HT-29 (cell line): ENCODE measurements at places on chromosomes 2 and 18.

DNA sequence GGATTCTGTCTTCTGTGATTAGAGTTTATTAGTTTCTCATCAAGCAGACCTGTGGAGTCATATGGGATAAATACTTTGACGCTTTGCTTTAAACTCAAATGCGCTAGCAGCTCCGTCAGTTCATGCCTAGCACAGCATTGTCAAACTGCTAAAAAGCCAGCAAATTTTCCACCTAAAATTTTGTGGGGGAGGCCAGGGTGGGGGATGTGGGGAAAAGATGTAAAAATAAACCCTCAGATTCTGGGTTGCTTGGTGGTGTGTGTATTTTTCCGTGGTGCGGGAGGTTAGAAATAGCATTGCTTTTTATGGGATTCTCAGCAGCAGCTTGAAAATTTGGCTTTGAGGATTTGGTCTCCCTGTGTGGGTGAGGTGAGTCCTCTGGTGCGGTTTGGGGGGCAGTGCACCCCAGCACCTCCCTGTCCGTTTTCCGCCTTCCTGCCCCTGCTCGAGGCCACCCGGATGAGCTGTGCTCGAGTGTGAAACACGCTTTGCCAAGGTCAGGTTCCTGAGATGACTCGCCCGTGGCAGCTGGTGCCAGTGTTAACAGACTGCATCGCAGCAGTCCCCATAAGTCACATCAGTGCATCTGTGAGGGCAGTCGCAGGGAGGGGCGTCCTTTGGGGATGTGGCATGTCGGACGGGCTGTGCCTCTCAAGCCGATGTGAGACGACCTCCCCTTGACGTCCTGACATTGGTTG is 65.9 kb downstream of the LDLRAD4 start:
- no peak for DNase-seq

DNA sequence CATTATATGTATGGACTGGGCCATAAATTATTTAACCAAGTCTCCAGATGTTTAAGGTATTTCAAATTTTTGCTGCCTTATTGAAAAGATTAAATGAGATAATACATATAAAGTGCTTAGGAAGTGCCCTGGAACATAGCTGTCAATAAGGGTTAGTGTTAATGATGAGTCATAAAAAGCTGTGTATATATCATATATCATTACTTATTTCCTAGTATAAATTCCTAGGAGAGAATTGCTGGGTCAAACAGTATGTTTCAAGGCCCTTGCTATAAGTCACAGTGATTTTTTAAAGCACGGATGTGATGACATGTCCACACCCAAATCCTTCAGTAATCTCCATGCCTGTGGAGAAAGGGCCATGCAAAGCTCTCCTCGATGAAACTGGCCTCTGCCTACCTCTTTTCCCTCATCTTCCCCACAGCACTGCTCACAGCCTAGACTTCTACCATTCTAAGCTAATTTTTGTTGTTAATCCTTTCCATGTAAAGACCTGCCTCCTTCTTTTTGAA is 8.5 kb downstream of the ZNF2 start:
- no peak for DNase-seq

- peak; percentile 95 for DNase-seq
Measured at GRCh38 chr2:70919672-70920366, 15.9 kb upstream of the ATP6V1B1 start.

DNA sequence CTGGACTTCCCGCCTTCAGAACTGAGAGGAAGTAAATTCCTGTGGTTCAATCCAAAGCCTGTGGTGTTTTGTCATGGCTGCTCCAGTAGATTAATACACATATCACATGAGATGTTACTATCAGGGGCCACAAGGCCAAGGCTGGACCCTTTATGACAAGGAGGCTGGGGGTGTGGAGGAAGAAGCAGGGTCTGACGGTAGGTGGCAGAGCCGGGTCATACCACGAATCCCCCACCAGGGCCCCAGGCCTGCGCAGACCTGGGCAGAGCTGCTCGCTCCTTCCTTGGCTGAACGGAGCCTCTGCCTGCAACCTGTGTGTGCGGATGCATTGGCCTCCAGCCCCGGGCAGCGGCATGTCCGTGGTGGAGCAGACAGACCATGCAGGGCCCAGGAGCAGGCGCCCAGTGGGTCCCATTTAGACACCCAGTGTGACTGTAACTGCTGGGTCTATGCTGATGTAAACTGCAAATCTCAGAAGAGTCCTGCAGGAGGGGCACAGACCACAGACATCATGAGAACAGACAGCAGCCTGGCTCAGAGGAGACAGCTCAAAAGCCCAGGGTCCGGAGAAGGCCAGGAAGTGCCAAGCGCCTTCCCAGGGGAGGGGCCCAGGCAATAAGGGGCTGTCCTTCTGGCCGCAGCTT is 155.2 kb downstream of the PXDN start:
- DNase-seq: no peak

DNA sequence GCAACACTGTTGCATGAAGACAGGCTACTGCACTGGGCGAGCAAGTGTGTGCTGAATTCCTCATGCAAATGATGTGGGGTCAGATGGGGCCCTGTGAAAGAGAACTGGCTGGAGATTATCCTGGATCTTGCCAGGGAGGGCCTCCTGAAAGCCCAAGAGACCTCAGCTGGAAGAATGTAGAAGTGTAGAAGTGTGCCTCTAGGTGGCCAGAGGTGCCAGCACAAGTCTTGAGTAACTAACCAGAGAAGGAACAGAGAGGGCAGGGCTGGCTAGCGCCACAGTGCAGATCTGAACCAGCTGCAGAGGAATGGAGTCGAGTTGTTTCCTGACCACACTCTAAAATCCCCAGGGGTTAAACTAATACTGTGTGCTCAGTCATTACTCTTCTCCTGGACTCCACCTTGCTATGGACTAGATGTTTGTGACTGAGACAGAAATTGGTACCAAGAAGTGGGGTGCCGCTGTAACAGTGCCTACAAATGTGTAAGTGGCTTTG is 399.3 kb downstream of the LRATD1 start:
- DNase-seq: peak; percentile 9

- peak; percentile 78 for DNase-seq
Measured at GRCh38 chr2:173884025-173884802, 81.0 kb downstream of the SP3 start.

DNA sequence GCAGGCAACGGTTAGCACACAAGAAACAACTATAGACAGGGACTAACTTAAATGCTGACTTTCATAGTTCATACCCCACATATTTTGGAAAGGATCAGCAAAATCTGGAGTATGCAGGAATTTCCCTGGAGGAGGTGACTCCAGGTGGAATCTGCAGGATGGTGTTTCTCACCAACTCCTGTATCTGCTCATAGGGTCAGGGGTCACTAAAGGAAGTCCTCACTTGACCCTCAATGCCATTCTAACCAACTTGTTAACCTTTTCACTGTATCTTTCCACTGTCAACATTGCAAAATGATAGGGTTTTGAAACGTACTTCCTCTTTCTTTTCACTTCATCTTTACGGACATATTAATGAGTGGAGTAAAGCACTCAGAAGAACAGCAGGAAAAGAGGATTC is 207.0 kb upstream of the CXCR4 start:
- no peak for DNase-seq

- peak; percentile 46 for DNase-seq
Measured at GRCh38 chr2:190335225-190335559, 8.2 kb upstream of the INPP1 start.

- no peak for DNase-seq
Measured at GRCh38 chr2:189109921-189110397, 69.6 kb downstream of the COL5A2 start.

DNA sequence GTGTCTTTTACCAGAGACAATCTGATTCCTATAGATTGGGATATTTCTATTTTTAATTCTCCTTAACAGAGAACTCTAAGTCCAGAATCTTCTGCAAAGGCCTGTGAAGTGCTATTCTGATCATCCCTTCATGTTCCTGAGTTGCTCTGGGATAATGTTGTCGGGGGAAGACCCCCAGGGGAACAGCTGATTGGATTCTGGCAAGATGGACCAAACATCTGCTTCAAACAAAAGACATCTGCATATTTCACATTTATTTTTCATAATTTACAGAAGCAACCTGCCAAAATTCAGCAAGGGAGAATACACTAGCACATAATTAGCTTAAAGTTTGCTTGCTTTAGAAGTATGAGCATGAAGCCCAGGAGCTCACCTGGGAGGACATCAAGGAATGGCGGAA is 116.0 kb upstream of the ETAA1 start:
- DNase-seq: no peak

- no peak for DNase-seq
Measured at GRCh38 chr18:22844190-22844589, 88.9 kb upstream of the RBBP8 start.
